ENCODE measurements at places on chromosomes 3 and 15. TPM values are rescaled to one million over a fixed set of nuclear protein-coding genes. Genes with fewer than 3 reads are reported as not detected.

COL7A1 gene
- polyA plus RNA-seq = not detected

KBTBD13 gene
- not detected for polyA plus RNA-seq

SNTN gene
- not detected for polyA plus RNA-seq

WDR93 gene
- not detected for polyA plus RNA-seq

BFSP2 gene
- 2.8 TPM for polyA plus RNA-seq

CASR gene
- polyA plus RNA-seq = not detected

ESYT3 gene
- polyA plus RNA-seq = 0.05 TPM

All from IgD-negative memory B cell (primary cell).